ENCODE measurements at places on chromosomes 1 and 21.

GRCh38 chr21:41446586-41446985 lies 20.5 kb downstream of the MX1 start:
- H3K27ac ChIP-seq: no peak overlapping the region
- H3K4me1 ChIP-seq: no peaks in the 10 kb centered on the region
- H3K27me3 ChIP-seq: no peaks in the 10 kb centered on the region
- no peak overlapping the region for H3K4me3 ChIP-seq
- DNase-seq: no peak

GRCh38 chr1:11908095-11908675 lies 18.0 kb downstream of the KIAA2013 start:
- H3K36me3 ChIP-seq: peaks cover 24% of the 10 kb centered on the region
- H3K4me1 ChIP-seq: peaks cover 5% of the 10 kb centered on the region

- no peak overlapping the region for H3K27ac ChIP-seq
- no peak for DNase-seq
- no peaks in the 10 kb centered on the region for H3K27me3 ChIP-seq
Measured at GRCh38 chr1:152442301-152442700, 28.2 kb upstream of the CRNN start.

GRCh38 chr1:94207695-94208094 lies 29.7 kb downstream of the ARHGAP29 start:
- peaks cover 10% of the 10 kb centered on the region for H3K4me1 ChIP-seq
- no peak for DNase-seq
- H3K4me3 ChIP-seq: no peak overlapping the region
- peaks cover 65% of the 10 kb centered on the region for H3K36me3 ChIP-seq

GRCh38 chr1:228469413-228470162 lies 17.6 kb upstream of the RNF187 start:
- DNase-seq: no peak
- peaks cover 6% of the 10 kb centered on the region for H3K4me1 ChIP-seq
- no peak overlapping the region for H3K27ac ChIP-seq
- no peak overlapping the region for H3K4me3 ChIP-seq
- H3K36me3 ChIP-seq: no peaks in the 10 kb centered on the region
- peaks cover 46% of the 10 kb centered on the region for H3K27me3 ChIP-seq

DNA sequence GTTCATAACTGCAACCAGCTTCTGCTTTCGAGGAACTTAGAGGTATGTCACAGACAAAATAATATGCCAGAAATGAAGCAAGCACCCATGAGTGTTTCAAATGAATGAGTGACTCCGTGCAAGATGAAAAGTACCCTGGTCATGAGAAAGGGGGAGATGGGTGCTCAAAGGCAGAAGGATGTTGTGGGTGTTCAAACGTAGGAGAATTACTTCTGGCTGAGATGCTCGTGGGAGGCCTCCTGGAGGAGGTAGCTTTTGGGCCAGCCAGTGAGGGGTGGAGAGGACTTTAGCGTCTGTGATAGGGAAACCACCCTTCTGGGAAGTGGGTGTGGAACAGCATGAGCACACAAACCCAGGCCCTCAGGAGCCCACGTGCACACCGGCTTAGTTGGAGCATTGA lies 113.8 kb downstream of the SYF2 start:
- H3K4me1 ChIP-seq: no peaks in the 10 kb centered on the region
- no peak overlapping the region for H3K27ac ChIP-seq
- no peaks in the 10 kb centered on the region for H3K36me3 ChIP-seq
- peaks cover 26% of the 10 kb centered on the region for H3K27me3 ChIP-seq
- no peak overlapping the region for H3K4me3 ChIP-seq

DNA sequence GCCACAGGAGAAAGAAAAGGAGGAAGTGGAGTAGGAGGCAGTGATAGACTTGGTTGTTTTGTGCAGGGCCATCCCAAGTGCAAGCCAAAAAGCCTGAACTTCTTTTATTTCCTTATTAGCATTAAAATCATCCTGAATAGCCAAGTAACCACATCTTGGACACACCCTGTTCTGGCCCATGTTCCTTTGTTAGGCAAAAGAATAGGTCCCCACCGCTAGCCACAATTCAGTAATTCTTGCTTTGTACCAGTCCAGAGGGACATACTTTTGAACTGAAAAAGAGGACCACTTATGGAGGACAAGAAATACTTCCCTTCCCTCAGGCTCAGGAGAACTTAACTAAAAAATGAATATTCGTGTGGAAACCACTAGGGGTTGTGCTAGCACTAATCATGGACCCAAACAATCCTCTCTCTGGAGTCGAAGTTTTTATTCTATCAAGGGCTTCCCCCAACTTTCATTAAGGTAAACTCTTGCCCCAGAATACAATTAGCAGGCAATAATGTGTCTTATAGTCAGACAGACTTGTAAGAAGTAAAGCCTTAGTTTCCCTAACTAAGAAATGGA lies 19.4 kb downstream of the TNFSF4 start:
- peaks cover 23% of the 10 kb centered on the region for H3K4me1 ChIP-seq
- no peak overlapping the region for H3K27ac ChIP-seq
- DNase-seq: no peak
- H3K36me3 ChIP-seq: no peaks in the 10 kb centered on the region
- no peaks in the 10 kb centered on the region for H3K27me3 ChIP-seq
